ENCODE measurements at places on chromosomes 1 and 21.

GRCh38 chr1:64663668-64664067 lies 81.2 kb upstream of the RAVER2 start:
- no peak for DNase-seq

DNA sequence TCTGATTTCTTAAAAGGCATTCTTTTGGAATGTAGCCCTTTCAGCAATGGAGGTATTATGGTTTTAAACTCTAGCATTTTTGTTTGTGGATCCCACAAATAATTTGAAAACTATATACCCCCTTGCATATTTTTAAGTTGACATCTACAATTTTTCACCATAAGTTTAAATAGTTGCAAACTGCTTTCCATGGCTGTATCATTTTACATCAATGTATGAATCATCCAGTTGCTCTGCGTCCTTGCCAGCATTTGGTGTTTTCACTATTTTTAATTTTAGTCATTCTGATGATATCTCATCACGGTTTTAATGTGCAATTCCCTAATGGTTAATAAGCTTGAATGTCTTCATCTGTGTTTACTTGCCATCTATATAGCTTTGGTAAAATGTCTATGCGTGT lies 20.7 kb downstream of the DIPK1A start:
- DNase-seq = no peak

- DNase-seq = no peak
Measured at GRCh38 chr1:230315099-230315498, 111.0 kb downstream of the PGBD5 start.

- DNase-seq = peak; percentile 46
Measured at GRCh38 chr1:145962157-145963102, 1.9 kb downstream of the ANKRD34A start.

DNA sequence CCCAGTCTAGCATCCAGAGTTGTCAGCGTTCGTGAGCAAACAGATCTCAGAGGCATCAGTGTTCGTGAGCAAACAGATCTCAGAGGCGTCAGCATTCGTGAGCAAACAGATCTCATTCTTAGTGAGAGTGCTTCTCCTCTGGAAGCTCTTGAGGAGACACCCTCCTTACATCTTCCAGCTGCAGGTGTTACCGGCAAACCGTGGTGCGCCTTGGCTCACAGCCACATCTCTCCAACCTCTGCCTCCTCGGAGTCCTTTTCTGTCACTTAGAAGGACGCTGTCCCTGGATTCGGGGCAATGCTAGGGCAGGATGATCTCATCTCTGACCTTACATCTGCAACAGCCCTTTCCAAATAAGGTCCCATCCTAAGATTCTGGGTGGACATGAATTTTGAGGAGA lies 14.6 kb upstream of the UMODL1 start:
- DNase-seq = no peak

- DNase-seq = no peak
Measured at GRCh38 chr21:39184050-39184980, 1.1 kb upstream of the PSMG1 start.

DNA sequence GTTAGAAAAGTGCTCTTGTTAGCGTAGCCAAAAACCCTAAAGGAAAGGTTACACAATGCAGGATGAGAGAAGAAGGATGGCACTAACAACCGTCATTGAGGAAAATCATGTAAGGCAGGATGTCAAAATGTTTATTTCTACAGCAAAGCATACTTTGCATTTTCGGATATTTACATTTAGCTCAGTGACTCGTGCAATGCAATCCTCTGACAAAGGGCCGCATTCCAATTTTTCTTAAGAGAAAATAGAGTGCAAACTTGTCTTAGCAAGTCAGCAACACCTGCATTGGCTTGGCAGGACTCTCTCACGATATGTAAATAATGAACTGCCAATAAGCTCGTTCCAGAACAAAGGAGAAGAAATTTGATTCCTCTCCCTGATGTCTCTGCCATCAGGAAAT lies 33.3 kb downstream of the TIAM1 start:
- DNase-seq = no peak

GRCh38 chr1:63703701-63704107 lies 70.1 kb upstream of the ROR1 start:
- no peak for DNase-seq

- no peak for DNase-seq
Measured at GRCh38 chr1:192878249-192878648, 69.4 kb downstream of the RGS2 start.

GRCh38 chr1:2276803-2277580 lies 48.9 kb downstream of the SKI start:
- no peak for DNase-seq

DNA sequence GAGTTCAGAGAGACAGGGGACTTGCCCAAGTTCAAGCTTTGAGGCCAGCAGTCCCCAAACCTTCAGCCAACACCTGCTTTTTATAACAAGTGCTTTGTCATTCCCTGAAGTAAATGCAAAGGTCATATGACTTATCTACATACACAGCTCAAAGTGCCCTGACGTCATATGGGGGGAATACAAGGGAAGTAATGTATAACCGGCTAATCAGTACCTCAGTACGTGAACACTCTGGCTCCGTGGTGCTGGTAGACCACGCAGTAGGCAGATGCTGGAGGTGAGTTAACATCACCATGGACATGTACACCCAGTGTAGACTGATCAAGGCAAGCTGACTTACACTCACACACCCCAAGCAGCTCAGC lies 60.0 kb downstream of the BACE2 start:
- DNase-seq = no peak

DNA sequence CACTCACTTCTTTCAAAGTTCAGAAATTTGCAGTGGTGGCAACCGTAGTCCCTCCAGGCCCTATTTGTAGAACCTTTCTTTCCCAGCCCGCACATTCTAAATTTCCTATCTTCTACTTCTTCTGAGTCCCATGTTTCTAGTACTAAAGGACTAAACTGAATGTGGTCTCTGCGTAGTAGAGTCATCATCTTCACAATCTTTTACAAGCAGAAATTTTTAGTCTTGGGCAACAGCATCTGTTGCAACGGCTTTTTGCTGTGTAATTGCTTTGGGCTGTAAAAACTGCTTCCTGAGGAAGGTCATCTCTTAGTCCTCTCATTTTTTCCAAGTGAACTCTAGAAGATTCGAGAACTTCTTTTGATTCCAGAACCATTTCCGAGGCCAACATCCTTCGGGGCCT lies 23.9 kb downstream of the VAV3 start:
- no peak for DNase-seq

Data from activated CD4-positive, alpha-beta T cell treated with anti-CD3 and anti-CD28 coated beads, Interleukin-2, amount 50 U/mL, for 48 hours (primary cell).